ENCODE measurements at places on chromosomes 2 and 18.

- DNase-seq = no peak
Observed at GRCh38 chr2:13002536-13003331, 286.0 kb downstream of the TRIB2 start.

GRCh38 chr18:36325846-36326245 lies 28.3 kb downstream of the FHOD3 start:
- no peak for DNase-seq

DNA sequence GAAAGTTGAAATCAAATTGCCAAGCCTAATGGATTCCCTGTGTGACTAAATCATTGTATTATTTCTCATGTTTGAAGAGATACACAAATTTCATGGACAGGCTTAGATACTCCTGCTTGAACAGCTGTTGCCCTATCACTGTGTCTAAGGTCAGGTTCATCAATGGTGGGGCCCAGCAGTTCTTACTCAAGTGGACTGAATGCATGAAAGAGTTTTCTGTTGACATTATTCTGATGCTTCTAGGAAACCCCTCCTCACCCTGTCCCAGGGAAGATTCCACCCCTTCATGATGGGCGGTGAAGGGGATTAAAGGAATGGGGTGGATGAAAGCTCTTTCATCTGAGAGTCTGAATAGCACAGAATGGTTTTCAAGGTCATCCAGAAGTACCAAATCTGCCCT lies 148.8 kb downstream of the INO80D start:
- DNase-seq = no peak

GRCh38 chr2:39715095-39715494 lies 49.4 kb downstream of the TMEM178A start:
- no peak for DNase-seq

- no peak for DNase-seq
Observed at GRCh38 chr2:22126106-22126505, 1002.3 kb downstream of the TDRD15 start.

DNA sequence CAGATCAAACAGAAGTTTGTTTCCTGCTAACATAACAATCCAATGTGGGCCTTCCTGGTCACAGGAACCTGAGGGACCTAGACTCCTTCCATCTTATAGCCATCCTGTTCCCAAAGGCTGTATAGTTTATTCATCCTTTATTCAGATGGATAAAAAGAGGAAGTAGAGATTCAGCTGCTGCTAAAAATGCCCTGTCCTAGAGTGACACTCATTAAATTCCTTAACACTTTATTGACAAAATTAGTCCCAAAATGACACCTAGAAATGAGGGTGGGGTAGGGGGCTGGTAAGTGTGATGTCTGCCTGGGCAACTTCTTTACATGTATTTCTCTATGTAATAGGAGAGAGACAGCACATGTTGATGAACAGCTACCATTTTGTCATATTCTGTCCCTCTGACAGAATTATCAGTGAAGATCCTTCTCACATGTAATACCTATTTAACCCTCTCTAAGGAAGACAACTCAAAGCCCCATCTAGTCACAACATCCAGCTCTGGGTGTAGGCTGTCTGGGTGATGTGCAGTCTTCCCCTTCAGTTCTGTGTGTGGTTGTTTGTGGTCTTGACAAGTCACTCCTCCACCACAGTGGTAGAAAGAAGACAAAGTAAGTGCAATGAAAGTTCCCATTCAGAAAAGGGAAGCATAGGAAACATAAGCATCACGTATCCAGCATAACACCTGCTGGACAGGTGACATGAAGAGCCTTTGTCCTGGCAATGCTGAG lies 253.9 kb upstream of the CNTNAP5 start:
- DNase-seq = no peak
